ENCODE measurements at places on chromosomes 11 and 22.

GRCh38 chr22:49583886-49584505 lies 243.7 kb downstream of the BRD1 start:
- DNase-seq, result no peak

DNA sequence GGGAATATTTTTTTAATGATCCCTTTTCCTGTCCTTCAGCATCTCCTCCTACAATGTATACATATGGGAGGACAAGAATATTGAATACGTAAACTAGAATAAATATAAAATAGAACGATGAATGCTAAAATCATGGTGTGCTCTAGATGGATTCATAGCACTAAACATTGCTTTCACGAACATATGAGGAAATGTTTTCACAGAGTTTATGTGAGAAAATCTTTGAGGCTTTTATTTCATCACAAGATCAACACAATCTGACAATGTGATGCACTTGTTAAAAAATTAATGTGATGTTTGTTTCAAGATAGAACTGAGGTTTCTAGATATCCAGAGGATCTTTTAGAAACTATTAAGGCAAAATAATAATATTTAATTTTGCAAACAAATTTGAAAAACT lies 3.0 kb downstream of the CARD16 start:
- DNase-seq, result no peak

GRCh38 chr22:45804986-45805325 lies 133.3 kb downstream of the ATXN10 start:
- no peak for DNase-seq

- DNase-seq, result no peak
These were observed 31.9 kb upstream of the FTH1 start for GRCh38 chr11:61999141-61999975.

GRCh38 chr11:126317756-126318573 lies 14.1 kb downstream of the DCPS start:
- no peak for DNase-seq

DNA sequence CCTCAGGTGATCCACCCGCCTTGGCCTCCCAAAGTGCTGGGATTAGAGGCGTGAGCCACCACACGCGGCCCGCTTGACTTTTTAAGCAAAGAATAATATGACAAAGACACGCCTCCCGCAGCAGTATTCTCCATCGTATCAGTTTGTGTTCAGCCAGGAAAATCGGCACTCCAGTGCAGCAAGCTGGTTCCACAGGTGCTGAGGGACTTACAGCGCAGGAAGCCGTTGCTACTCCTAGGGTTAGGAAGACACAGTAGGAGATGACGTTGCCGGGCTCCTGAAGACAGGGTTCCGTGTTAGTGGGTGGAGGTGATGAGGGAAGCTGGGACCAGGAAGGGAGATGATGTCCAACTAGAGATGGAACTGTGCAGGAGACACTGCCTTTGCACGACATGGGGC lies 65.8 kb upstream of the CECR2 start:
- DNase-seq, result no peak

DNA sequence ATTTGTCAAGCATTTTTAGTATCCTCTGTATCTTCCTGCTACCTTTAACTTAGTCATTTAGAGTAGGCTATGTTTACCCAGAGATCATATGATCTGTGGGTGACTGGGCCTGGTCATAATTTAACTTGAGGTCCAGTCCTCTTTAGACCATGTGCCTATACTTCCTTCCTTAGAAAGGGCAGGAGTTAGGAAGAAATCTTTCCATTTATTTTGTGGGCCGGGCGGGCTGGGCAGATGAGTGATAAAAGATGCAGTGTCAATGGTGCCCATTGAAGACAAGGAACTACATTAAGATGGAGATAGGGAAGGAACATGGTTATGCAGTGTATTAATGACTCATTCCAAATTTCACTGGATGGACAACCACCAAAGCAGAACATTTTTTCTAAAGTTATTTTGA lies 30.9 kb upstream of the PDE3B start:
- no peak for DNase-seq

DNA sequence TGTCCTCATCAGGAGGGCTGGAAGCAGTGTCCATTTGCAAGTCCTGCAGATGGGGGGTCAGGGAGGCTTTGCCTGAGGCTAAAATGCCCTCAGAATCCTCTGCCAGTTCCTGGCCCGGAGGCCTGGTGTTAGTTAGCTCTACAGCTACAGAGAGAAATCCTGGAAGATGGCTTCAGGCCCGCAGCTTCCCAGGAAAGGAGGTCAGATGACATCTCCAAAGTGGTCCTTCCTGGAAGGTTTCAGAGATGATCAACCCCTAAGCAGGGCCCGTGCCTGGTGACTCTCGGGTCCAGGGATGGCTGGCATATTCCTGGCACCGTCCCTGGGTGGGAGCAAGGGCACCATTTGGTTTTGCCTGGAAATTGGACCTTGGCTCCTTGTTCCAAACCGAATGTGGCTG lies 959.1 kb downstream of the BRD1 start:
- no peak for DNase-seq

- no peak for DNase-seq
These were observed 111.8 kb downstream of the OSBP2 start for GRCh38 chr22:30806391-30806861.

DNA sequence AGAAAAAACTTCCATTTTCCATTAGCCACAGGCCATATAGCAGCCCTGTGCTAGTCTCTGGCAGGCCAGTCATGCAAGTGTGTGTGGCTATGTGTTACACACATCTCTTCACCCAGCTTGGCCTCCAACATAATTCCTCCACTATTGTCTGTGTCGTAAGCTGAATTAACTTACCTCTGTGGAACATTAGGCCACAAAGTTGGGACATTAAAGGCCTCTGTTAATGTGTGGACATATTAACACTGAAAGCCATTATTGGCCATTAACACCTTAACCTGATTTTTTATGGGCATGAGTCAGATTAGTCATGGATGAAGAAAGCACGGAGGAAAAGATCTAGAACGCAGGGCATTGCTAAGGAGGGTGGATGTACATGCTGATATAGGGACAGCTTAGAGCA lies 100.1 kb downstream of the DBX1 start:
- no peak for DNase-seq

GRCh38 chr11:116835042-116835772 lies 2.2 kb downstream of the APOA1 start:
- no peak for DNase-seq

GRCh38 chr22:50086526-50086925 lies 1.3 kb upstream of the MLC1 start:
- DNase-seq, result no peak

GRCh38 chr22:43031617-43032016 lies 16.7 kb upstream of the PACSIN2 start:
- no peak for DNase-seq

GRCh38 chr11:131334601-131335000 lies 35.8 kb upstream of the NTM start:
- no peak for DNase-seq

GRCh38 chr11:92692826-92693546 lies 276.5 kb upstream of the MTNR1B start:
- DNase-seq, result no peak

DNA sequence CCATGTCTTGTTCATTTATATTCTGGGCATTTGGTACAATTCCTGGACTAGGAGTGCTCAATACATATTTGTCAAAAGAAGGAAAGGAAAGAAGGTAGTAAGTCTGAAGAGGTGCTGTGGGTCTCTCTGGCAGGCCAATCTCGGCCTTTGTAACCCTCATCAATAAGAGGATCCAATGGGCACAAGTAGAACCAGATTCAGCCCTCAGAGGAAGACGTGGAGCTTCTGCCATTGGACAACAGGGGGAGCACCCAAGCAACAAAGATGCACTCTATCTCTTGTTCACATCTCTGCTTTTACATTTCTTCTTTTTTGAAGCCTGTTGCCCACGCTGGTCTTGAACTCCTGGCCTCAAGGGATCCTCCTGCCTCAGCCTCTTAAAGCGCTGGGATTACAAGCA lies 2.2 kb upstream of the VPS11 start:
- no peak for DNase-seq

DNA sequence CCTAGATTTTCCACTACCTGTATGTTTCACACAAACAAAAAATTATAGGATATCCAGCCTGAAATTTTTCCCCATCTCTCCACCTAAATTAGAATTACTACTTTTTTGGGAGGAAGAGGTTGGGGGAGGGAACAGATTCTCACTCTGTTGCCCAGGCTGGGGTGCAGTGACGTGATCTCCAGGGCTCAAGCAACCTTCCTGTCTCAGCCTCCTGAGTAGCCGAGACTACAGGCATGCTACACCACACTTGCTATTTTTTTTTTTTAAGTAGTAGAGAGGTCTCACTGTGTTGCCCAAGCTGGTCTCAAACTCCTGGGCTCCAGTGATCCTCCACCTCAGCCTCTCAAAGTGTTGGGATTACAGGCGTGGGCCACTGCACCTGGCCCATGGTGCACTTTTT lies 9.5 kb downstream of the JAML start:
- no peak for DNase-seq

DNA sequence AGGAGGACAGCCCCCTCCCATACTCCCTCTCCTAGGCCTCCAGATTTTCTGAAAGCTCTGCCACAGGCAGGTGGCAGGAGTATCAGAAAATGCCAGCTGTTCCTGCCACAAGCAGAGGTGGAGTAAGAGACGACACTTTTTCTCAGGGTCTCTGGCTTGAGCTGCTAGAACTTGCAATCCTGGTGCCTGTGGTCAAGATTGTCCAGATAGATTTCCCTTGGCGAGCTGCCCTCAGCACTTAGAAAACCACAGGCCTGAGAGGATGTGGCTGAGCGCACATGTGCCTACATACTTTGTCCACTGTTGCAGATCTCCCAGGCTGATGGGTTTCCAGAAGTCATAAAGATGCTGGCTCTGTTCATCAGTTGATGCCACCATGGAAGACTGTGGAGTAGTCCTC lies 65.7 kb upstream of the NAV2 start:
- DNase-seq, result no peak

DNA sequence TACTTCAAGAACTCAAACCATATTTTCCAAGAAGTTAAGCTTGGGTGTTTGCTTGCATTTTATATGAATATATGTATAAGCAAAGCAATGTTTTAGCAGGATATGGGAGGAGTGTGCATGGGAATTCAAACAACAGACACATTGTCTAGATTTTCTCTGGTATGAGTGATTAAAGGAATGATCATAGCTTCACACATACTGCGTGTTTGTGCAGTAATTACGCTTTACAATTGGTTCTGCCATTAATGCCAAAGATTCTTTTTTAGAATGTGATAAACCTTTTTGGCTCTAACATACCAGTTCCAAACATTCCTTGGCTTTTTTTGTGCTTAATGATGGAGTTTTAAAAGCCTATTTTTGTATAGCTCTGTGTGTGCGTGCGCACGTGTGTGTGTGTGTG lies 54.0 kb downstream of the CCDC34 start:
- no peak for DNase-seq
